ENCODE measurements at places on chromosomes 16 and 17. TPM values are rescaled to one million over a fixed set of nuclear protein-coding genes. Genes with fewer than 3 reads are reported as not detected.

Gene ZNF597
- 2.1 TPM for total RNA-seq

Gene TRPV3
- 24.5 TPM for total RNA-seq

Gene ACSM3
- 7.1 TPM for total RNA-seq

DNA sequence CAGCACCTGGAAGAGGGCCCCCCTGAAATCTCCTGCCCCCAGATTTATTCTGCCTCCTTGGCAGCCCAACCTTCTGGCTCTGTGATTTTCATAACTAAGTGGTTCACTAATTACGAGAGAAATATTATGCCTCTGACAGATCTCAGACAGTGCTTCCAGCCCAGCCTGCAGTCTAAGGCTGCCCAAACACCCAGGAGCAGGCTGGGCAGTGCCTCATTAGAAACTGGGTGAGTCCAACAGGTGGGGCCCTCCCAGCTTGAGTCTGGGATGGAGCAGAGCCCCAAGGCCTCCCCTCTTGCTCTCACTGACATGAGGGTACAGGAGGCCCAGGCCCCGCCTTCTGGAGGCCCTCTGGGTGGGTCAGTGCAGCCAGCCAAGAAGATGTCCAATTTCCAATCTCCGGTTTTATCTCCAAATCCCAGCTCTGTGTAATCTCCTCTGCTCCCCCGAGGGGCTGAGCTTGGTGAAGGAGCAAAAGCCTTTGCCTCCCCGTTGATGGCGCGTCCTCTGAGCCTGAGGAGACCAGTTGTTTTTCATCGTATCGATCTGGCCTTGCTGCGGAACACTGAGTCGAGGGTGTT, 20.1 kb upstream of the ABCC3 start:
- DNase-seq: no peak

Gene TXNL4B
- total RNA-seq: 11.1 TPM

Gene PDILT
- total RNA-seq: not detected

Gene TBC1D3H
- total RNA-seq: not detected

Gene HSPB9
- 0.23 TPM for total RNA-seq

DNA sequence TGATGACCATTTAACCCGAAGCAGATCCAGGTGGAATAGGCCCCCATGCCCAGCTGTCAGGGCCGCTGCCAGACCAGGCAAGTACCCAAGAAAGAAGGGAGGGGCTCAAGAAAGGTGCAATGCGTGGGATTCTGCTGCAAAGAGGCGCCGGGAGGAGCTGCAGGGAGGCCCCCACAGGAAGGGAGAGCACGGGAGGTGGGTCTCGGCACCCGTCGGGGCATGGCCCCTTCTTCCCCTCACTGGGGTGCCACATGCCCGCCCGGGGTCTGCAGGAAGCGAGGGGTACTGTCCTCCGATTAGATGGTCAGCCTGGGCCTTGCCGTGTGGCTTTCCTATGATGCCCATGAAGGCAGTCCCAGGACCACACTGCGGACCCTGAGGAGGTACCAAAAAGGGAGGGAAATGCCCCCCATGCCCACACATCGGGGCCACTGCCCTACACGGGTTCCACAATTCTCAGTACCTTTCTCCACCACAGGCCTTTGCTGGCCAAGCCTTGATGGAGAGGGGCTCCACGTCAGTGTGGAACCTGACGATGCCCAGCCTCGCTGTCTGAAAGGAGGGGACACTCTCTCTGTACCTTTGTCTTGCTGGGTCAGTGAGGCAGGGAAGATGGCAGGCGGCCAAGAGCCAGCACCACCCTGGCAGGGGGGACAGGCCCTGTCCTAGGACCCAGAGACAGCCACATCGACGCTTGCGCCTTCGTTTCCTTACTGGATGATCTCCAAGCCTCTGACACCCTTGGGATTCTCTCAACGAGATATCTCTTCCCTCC, 45.5 kb upstream of the DNAH17 start:
- no peak for DNase-seq
